ENCODE measurements at places on chromosomes 13 and 19. TPM values are rescaled to one million over a fixed set of nuclear protein-coding genes. Genes with fewer than 3 reads are reported as not detected.

KLHL26 gene
- total RNA-seq = 13.4 TPM

KRTDAP gene
- total RNA-seq = not detected

ZNF442 gene
- total RNA-seq = 1.3 TPM

FBXO27 gene
- not detected for total RNA-seq

PRR19 gene
- 0.55 TPM for total RNA-seq

GRCh38 chr13:62119739-62120700 is 704.4 kb upstream of the PCDH20 start:
- no peak for DNase-seq
- H3K27ac ChIP-seq = no peak overlapping the region
- H3K27me3 ChIP-seq = no peaks in the 10 kb centered on the region
- H3K4me1 ChIP-seq = no peaks in the 10 kb centered on the region
- no peak overlapping the region for H3K4me3 ChIP-seq

GRCh38 chr19:40685016-40685526 is 5.4 kb downstream of the NUMBL start:
- H3K4me3 ChIP-seq = no peak overlapping the region
- peaks cover 5% of the 10 kb centered on the region for H3K36me3 ChIP-seq
- no peak overlapping the region for H3K27ac ChIP-seq
- no peaks in the 10 kb centered on the region for H3K4me1 ChIP-seq
- no peaks in the 10 kb centered on the region for H3K27me3 ChIP-seq
